ENCODE measurements at places on chromosomes 5 and 9. TPM values are rescaled to one million over a fixed set of nuclear protein-coding genes. Genes with fewer than 3 reads are reported as not detected.

- no peak for DNase-seq
Observed at GRCh38 chr9:37639841-37640240, 10.9 kb upstream of the FRMPD1 start.

PITX1 gene
- not detected for total RNA-seq

APBA1 gene
- total RNA-seq = 6.2 TPM

DNA sequence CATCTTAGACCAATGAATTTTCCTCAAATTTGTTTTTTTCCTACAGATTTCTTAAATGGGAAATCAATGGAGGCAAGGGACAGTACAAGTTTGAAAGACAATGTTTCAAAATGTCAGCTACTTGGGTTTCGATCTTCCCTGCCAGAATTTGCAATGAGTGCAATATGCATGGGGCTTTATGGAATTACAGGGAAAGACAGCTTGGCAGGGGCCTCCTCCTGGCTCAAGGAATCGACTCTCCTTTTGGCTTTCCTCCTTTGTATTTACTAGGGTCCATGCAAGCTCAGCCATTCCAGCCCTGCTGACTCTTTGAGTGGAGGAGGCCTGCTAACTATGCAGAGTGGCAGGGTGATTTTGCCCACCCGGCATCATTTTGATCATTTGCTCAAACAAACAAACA, 63.2 kb downstream of the MED27 start:
- DNase-seq = no peak

- DNase-seq = no peak
Observed at GRCh38 chr9:115198001-115198400, 80.0 kb upstream of the TNC start.

SLCO6A1 gene
- not detected for total RNA-seq

GRCh38 chr5:174464504-174465165, 259.7 kb upstream of the MSX2 start:
- DNase-seq = no peak

GRCh38 chr5:88940713-88941112, 57.7 kb upstream of the MEF2C start:
- DNase-seq = no peak

- DNase-seq = no peak
Observed at GRCh38 chr5:172634106-172634899, 6.8 kb upstream of the NEURL1B start.

DNA sequence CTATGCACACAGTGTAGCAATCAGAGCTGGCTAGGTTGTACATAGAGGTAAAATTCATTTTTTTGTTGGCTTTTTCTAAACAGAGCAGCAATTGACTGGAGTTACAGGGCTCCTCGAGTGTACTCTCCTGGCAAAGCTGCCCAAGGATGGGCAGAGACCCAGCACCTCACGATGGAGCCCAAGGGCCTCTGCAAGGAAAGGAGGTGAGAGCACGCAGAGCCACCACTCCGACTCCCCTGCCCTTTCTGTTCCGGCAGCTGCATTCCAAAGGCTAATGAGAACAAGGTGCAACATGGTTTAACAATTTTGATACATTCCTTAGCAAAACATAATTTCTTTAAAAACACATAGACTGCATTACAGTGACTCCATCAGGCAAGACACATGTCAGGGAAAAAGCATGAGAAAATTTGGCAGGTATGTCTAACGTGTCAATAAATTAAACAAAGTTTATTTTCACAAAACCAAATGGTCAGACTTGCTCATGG, 47.5 kb downstream of the SAXO1 start:
- peak; percentile 68 for DNase-seq

DNA sequence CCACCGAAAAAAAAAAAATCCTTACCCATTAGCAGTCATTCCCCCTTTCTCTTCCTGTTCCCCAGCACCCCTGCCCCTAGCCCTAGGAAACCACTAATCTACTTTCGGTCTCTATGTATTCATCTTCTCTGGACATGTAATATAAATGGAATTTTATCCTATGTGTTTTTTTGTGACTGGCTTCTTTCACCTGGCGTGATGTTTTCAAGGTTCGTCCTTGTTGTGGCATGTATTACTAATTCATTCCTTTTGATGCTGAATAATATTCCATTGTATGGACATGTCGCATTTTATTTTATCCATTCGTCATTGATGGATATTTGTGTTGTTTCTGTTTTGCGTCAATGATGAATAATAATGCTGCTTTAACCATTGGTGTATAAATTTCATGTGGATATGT, 42.8 kb upstream of the SH3GL2 start:
- no peak for DNase-seq

TIMD4 gene
- not detected for total RNA-seq
